ENCODE measurements at places on chromosomes 7 and 10. TPM values are rescaled to one million over a fixed set of nuclear protein-coding genes. Genes with fewer than 3 reads are reported as not detected.

GRCh38 chr10:110790913-110791506, 80.7 kb upstream of the PDCD4 start:
- DNase-seq: no peak

GRCh38 chr10:71220689-71221540, 8.5 kb downstream of the UNC5B start:
- DNase-seq: no peak

DNA sequence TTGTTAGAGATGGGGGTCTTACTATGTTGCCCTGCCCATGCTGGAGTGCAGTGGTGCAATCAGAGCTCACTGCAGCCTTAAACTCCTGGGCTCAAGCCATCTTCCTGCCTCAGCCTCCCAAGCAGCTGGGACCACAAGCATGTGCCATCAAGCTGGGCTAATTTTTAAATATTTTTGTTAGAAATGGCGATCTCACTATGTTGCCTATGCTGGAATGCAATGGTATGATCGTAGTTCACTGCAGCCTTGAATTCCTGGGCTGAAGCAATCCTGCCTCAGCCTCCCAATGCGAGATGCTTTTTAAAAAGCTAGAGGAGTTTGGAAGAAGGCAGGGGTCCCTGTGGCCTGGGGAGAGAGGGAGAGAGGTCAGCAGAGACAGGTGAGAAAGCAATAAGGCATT, 600.1 kb upstream of the AUTS2 start:
- no peak for DNase-seq

DNA sequence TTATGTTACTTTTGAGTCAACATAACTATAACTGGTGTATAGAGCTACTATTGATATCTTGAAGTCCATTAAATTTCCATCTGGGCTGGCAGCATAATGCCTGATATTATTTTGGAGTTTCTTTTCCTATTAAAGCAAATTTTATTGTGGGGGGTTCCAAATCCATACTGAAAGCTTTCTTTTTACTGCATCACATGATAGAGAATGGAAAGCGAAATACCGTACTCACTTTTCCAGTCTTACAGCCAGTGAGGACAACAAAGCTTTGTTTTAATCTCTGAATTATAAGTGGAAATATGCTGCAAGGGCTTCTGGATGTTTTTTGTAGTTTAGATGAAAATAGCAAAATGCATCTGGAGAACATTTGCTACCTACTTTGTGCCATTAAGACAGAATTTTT, 477.5 kb upstream of the SEMA3D start:
- no peak for DNase-seq

- no peak for DNase-seq
These were observed 34.5 kb upstream of the RBM20 start for GRCh38 chr10:110609605-110610004.

GRCh38 chr10:127880557-127880956, 12.2 kb downstream of the CLRN3 start:
- no peak for DNase-seq

GRCh38 chr7:55307123-55307916, 57.8 kb upstream of the LANCL2 start:
- no peak for DNase-seq

- no peak for DNase-seq
These were observed 27.6 kb upstream of the LAMB1 start for GRCh38 chr7:108030516-108030915.

DNA sequence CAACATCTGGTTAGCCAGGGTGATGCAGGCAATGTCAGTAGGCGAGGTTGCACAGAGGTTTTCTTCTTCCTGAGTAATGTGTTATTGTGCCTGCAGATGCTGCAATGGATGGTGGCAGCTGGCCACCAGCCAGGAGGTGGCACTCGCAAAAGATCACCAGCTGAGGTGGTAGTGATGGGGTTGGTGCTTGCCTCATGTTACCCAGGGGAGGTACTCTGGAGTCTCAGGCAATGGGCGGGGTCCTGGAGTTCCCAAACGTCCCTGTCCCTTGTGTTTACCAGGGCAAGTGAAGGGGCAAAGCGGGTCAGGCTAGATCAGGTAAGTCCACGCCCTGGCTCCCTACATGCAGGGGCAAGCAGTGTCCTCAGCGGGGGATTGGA, 21.1 kb downstream of the CLRN3 start:
- DNase-seq: no peak

GRCh38 chr10:86667421-86668181, 710 bp upstream of the LDB3 start:
- no peak for DNase-seq

- DNase-seq: no peak
These were observed 18.7 kb downstream of the AKR1C1 start for GRCh38 chr10:4981722-4982471.

The OR2A7 gene
- total RNA-seq: not detected

The GPR146 gene
- 0.82 TPM for total RNA-seq

The IKZF1 gene
- total RNA-seq: 1.2 TPM

All from frontal cortex (tissue), 4 donors.